Hematopoietic multipotent progenitor cell treated with erythropoietin and hydrocortisone succinate and interleukin-3 and kit ligand, for 17 days (in vitro differentiated cells): ENCODE measurements at places on chromosomes 4 and X.

DNA sequence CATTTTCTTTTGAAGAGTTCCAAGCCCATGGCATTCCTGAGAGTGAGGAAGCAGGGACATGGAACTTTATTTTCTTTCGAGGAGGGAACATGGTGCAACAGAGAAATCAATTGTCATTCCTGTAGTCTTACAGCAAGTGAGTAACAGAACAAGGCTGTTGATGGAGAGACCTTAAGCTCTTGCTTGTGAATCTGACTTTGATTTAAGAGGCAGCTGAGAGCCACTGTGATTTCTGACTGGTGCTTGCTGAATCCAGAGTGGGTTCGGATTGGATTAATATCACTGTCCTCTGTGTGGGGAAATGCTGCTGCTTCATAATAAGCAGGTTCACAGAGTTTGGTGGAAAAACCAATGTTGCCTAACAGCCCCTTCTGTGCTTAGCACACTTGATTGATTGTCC lies 4.7 kb upstream of the ATP1B4 start:
- no peak for DNase-seq

DNA sequence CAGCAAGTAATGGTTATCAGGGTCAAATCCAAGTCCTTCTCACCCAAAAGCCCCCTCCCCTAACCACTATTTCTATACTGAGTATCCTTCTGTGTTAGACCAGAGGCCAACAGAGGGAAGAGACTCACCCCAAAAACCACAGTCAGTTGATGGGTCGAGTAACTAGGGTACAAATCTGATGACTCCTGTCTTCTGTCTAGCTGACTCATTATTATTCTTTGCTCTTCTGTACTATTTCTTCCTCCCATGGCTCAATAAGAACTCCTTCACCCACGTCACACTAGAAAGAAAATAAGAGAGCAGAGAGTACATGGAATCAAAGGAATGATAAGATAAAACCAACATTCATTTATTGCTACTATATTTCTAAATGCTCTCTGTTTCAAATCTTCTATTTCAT lies 2.0 kb downstream of the RAB40A start:
- no peak for DNase-seq

GRCh38 chr4:37994569-37994968 lies 34.4 kb downstream of the PTTG2 start:
- DNase-seq = no peak

GRCh38 chr4:145069361-145069760 lies 28.6 kb downstream of the ANAPC10 start:
- no peak for DNase-seq

- no peak for DNase-seq
Measured at GRCh38 chr4:15005474-15006115, 3.3 kb downstream of the CPEB2 start.

GRCh38 chr4:168886351-168886750 lies 123.7 kb downstream of the CBR4 start:
- DNase-seq = no peak
